ENCODE measurements at places on chromosomes 3 and 15.
A peak's percentile ranks its signal among the peaks of the same experiment; 100 is the strongest.

GRCh38 chr15:42584031-42584765 is 8.8 kb downstream of the STARD9 start:
- no peak for DNase-seq

DNA sequence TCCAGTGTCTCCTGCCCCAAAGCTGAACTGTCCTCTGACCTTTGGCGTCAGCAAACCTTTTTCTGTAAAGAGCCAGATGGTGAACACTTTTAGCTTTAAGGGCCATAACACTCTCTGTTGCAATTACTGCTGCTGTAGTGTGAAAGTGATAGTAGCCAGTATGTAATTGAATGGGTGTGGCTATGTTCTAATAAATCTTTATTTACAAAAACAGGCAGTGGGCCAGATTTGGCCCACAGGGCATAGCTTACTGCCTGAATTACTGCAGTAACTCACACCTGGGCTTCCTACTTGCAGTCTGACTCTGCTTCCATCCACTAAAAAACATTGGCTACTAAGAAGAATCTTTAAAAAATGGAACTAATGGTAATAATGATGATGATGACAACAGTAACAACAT is 68.0 kb upstream of the SLC6A11 start:
- no peak for DNase-seq

- DNase-seq = no peak
Measured at GRCh38 chr3:58607816-58608215, 30.6 kb upstream of the FAM107A start.

- DNase-seq = no peak
Measured at GRCh38 chr3:51401735-51402134, 10.7 kb downstream of the RBM15B start.

DNA sequence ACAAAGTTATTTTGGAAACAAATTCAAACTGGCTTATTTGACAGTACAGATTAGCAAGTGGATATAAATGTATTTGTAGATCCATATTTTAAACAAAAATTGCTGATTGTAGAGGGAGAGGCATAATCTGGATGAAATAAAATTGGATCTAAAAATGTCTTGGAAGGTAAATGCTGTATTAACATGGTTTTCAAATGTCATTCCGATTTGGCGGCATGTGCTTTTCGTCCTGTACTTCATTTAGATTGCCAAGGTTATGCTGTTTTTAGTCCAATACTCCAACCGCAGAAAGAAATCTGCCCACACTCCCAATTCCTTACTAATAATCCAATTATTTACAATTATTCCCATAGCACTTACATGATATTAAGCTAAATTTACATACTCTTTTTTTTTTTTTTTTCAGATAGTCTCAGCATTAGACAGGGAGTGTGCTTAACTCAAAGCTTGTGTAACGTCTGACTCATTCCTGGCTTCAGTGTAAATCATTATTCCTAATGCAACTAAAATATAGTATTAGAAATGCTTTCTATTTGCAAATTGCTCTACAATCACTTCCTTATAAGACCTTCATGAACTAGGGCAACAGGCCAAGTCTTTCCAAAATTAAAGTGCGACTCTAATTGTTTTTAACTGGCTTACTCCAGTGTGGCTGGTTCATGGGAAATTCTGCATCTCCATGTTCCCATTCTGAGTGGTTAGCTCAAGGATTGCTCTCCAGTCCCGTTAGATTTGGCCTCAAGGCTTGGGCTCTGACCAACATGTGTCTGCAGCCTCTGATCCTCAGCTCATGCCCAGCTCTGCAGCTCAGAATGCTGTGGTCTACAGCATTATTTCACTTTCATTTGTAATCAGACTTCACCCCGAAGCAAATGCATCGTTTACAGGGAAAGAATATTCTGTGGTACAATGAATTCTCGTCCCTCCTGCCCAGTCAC is 103.9 kb downstream of the FBN1 start:
- DNase-seq = no peak

GRCh38 chr3:108241721-108242120 is 19.5 kb upstream of the IFT57 start:
- DNase-seq = no peak

GRCh38 chr3:194757647-194758061 is 72.0 kb downstream of the FAM43A start:
- no peak for DNase-seq

GRCh38 chr15:93028632-93029213 is 60.3 kb downstream of the RGMA start:
- no peak for DNase-seq

- DNase-seq = no peak
Measured at GRCh38 chr3:141457624-141458236, 29.1 kb upstream of the RASA2 start.

DNA sequence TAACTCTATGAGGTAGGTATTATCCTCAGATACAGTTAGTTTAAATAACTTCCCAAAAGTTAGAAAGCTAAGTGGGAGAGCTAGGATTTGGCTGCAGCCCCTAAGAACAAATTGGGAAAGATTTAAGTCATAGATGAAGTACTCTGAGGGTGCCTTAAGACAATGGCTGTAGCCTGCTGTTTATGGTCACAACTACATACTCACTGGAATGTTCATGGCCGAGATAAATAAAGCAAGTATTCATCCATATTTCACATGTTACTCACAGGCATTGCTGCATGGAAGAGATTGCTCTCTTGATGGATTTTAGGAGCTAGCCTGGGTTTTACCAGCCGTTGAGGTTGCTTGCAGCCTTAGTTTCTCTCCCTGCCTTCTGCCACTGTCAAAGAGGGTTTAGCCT is 145.0 kb downstream of the CMSS1 start:
- DNase-seq = no peak

DNA sequence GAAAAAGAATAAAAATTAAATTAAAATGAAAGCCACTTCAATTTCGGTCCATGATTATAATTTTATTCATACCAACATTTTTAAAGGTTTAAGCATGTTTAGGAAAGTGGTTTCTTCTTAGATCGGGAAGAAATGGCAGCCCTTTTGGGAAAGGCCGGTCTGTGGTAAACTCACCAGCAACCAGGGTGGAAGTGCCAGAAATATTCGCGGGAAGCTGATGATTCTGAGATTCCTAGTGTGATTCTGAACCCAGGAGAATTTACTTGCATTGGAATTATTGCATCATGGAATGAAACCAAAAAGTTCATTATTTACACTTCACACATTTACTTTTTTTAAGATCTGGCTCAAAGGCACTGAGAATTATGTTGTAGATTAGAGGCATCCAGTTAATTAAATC is 97.2 kb upstream of the CCNL1 start:
- DNase-seq = no peak

DNA sequence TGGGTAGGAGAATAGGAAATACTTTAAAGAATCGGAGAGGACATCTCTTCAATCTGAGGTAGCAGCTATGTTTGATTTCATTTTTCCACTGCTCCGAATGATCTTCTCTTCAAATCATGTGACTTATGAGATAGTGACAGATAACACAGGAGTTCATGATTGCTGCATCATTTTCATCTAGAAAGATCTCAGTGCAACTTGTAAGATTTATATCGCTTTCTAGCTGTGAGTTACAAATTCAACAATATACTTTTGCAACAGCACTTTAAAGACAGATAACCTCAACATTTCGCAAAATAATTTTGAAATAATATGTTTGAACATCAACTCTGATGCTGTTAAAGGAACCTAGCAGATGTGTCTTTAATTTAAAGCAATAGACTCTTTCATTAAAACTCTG is 99.9 kb upstream of the CCDC80 start:
- no peak for DNase-seq

DNA sequence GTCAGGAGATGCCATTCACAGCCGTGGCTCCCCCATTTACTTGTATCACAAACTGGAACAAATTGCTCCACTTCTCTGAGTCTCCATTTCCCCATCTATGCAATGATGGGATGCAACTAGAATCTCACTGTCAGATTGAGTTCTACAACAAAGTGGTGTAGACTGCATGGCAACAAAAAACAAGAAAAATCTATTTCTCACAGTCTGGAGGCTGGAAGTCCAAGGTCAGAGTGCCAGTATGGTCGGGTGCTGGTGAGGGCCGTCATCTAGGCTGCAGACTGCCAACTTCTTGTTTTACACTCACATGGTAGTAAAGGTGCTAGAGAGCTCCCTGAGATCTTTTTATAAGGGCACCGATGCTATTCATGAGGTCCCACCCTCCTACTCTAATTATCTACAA is 158.4 kb upstream of the BCL6 start:
- DNase-seq = no peak

DNA sequence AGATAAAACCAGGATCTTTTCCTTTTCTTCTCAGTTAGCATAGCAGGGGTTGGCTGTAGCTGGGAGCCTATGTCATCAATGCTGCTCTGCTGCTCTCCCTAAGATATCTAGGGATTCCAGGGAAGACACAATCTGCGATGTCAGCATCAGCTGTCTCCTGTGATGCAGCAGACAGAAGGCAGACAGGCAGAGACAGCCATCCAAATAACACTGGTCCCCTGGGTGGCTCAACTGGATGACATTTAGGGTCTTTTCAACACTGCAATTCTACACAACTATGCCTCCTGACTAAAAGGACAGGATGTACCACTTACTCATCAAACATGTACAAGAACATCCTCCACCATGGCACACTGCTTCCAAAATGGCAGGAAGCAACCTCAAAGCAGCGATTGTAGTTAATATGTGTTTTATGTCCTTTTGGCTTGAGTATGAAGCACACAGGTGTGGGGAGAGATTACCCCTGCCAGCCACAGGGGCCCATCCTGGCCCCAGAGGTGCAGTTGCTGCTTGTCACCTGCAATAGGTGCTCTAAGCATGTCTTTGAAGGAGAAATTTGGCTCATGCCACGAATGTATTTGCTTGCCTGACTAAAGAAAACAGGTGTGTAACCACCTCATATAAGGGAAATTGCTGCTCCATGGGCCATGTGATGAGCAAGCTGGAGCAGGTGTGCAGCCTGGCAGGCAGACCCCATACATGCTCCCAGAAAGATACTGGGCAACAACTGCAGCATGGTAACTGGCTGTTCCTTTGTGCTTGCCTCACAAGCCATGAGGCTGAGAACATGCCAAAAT is 357.8 kb downstream of the VPS13C start:
- DNase-seq = no peak

DNA sequence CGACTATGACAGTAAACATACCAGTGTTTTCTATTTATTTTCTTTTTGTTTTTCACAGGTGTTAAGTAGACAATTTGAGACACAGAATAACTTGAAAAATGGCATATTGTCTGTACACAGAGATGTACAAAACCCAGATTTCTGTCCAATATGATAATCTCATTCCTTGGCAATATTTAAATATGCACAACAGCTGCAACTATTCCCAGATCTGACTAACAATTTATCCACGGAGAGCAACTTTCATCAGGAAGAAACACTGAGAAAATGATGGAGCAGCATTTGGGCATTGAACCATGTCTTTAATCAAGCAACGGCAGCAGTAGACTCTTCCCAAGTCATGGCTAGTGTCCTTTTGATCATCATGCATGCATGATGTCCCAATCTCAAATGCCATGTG is 452.6 kb downstream of the ZPLD1 start:
- DNase-seq = no peak

DNA sequence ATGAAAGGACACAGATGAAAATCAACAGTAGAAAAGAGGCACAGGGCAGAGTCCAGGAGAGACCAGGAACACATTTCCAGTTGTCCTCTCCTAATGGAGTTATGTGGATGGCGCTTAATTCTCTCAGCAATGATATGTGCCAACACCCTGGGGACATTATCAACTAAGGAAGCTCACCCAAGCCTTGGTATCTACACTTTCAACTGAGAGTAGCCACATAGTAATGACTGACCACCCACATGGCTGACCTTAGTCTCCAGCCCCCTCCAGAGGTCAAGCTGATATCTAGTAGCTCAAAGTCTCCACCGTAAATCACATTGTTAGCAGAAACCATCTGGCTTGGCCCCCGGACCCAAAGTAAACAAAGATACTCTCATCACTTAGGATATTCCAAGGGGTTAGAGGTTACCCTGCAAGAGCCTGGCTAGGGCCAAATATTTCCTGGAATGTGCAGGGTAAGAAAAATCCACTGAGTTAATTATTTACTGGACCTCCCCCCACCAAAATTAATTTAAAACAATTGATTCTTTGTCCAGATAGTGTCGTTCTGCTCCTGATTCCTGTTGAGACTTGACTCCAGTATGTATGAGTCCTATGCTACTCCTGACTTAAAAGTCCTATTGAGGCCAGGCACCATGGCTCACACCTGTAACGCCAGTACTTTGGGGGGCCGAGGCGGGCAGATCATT is 24.8 kb downstream of the GABRR3 start:
- DNase-seq = no peak

- peak; percentile 87 for DNase-seq
Measured at GRCh38 chr15:91032919-91033803, 10.8 kb upstream of the VPS33B start.
